Amniotic epithelial cell (primary cell): ENCODE measurements at places on chromosomes 16 and 17.

- DNase-seq = no peak
Measured at GRCh38 chr16:81036751-81037350, 1.2 kb downstream of the ATMIN start.

GRCh38 chr17:47246120-47246519 is 7.5 kb upstream of the ITGB3 start:
- no peak for DNase-seq

- DNase-seq = peak; percentile 60
Measured at GRCh38 chr17:66654106-66654740, 180.7 kb upstream of the CACNG5 start.

DNA sequence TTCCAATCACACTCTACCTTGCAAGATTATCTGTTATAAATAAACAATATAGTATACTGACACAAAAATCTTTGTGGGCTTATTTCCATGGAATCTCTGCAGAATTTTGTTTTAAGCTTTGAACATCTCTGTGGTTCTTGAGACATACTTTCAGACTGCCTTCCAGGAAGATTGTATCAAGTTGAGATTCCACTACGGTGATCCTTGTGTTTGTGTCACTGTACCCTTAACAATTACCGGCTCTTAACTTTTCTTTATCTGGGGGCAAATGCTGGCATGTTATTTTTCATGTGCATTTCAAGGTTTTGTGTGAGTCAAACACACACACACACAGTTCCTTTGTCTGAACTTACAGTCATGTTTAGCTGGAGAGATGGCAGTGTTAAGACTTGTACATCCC is 472.7 kb upstream of the HSBP1 start:
- DNase-seq = no peak

DNA sequence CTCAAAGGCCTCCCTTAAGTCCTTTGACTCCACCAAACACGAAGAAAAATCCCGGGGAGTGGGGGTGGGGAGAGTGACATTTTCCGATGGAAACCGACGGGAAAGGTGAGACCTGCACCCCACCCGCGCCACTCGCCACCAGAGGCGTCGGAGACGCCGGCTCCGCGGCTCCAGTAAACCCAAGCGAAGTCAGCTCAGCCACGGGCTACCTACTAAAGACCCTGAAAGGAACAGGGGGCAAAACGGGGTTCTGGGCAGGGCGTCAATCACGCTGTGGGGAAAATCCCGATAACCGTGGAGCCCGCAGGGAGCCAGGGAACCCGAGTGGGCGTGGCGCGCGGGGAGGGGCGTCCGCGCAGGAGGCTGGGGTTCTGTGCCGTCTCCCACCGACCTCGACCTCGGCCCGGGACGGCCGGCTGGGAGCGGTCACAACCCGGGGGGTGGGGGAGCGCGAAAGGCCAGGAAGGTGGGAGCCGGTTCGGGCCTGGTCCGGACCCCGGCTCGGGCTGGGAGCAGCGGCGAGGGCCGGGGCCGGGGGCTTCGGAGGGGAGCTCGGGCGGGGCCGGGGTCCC is 565 bp downstream of the WDR45B start:
- DNase-seq = no peak

- DNase-seq = no peak
Measured at GRCh38 chr16:46562979-46563378, 58.2 kb downstream of the SHCBP1 start.

DNA sequence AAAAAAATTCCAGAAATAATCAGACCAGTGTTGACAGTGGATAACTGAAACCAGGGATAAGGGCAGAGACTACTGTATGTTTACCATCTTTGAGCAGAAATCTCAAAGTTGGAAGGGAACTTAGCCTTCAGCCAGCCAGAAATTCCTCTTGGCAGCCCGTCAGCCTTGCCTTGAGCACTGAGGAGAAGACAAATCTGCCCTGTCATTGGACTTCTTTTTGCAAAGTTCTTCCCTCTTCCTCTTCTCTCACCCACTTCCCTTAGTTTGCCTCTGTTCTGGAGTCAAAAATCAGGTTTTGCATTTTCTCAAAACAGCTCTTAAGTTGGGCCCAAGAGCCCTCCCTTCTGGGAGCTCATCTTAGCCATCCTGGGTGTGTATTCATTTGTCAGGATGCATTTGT is 6.2 kb downstream of the TUFM start:
- no peak for DNase-seq

DNA sequence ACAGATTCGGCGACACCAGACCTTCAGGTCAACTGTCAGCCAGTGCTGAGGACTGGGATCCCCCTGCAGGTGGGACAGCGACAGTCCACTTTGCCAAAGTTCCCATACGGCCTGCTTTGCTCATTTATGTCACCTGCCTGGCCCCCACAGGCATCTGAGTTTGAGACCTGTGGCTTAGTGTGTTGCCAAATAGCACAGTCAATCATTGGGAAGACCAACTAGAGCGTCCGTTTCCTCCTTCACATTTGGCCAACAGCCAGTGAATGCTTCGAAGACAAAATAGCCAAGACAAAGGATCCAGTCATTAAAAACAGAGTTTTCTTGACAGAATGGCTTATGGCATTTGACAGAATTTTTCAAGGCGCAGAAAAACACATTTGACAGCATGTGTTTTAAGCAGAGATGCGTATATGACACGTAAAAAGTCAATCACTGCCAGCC is 113.8 kb downstream of the ABCC12 start:
- DNase-seq = no peak

GRCh38 chr16:48173889-48174288 is 18.1 kb upstream of the ABCC12 start:
- no peak for DNase-seq

GRCh38 chr17:36947922-36948716 is 635 bp upstream of the AATF start:
- DNase-seq = no peak

DNA sequence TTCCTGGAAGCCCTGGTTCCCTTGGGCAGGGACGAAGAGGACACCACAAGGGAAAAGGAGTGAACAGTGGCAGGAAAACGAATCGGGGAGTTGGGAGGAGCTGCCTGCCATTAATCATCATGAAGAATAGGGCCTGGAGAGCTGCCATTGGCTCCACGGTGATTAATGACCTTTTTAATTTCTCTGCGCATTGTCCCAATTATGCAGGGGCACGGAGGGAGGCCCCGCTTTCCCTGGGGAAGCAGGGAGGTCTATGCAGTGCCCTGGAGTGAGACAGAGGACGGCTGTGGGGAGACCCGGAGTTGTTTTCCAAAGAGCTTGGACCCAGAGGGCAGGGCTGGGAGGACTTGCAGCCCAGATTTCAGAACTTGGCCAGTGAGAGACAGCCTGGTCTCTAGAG is 338.9 kb upstream of the C16orf82 start:
- DNase-seq = no peak

GRCh38 chr17:72754513-72754912 is 338.0 kb downstream of the SLC39A11 start:
- DNase-seq = no peak

- no peak for DNase-seq
Measured at GRCh38 chr17:40564195-40564882, 933 bp downstream of the CCR7 start.

GRCh38 chr17:28388106-28388505 is 16.6 kb downstream of the SARM1 start:
- DNase-seq = no peak

DNA sequence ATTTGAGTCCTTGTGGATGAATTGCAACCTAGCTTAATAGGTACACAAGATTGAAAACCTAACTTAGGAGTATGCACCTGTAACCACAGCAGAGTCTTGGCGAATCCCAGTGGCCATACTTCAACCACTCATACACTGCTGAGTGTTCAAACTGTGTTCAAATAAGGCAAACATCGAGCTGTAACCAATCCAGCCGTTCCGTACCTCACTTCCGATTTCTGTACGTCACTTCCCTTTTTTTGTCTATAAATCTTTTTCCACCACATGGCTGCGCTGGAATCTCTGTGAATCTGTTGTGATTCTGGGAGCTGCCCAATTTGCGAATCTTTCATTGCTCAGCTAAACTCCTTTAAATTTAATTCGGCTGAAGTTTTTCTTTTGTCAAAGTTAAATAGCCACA is 190.6 kb downstream of the MAF start:
- DNase-seq = no peak

DNA sequence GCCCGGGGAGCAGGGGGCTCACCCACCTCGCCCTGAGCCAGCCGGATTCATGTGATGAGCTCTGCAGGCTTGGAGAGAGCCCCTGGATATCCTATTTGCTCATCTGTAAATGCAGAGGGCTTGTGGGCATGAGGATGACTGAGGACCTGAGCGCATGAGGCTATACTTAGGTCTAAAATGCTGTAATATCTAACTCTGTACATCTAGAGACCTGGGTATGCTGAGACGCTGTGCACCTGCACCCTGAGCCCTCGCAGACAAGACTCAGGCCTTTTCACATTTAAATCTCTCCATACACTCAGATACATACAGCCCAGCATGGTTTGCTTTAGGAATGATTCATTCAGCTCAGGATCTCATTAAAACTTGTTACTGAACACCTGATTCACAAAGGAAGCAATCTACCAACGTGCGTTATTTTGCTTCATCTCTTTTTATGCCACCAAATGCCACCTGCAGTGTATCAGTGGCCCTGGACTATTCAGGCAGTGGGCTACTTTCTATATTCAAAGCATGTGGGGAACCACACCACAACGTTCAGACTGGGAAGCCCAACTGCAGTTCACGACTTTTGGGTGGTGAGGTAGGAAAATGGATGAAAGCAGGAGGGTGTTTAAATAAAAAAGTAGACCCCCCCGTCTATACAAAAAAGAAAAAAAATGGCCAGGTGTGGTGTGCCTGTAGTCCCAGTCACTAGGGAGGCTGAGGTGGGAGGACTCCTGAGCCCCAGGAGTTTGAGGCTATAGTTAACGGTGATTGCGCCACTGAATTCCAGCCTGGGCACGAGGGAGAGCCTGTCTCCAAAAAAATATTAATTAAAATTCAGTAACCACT is 12.0 kb downstream of the USP7 start:
- no peak for DNase-seq

DNA sequence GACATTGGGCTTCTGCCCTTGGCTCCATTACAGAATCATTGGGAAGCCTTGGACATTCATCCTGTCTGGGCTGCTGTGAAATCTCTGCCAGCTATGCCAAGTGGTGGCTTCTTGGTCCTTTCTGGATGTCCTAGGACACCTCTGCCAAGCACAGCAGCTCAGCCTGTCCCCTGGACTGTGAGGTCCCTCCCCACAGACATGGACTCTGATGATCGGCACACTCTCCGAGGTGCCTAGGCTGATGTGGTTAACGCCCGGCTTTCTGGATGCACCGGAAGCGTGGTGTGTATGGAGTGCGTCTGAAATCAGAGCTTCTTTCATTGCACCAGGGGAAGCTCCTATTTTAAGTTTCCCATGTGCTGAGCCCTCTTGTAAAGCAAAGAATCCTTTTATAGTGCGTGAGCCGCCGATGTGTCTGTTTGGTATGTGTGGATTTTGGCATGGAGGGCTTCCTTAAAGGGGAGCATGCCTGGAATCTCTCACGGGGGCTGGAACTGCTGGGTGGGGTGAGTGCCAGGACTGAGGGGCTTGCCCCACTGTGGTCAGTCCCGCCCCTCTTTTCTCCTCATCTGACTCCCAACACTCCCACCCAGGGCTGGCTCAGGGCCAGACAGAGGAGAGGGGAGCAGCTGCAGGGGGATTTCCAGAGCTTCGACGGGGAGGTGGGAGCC is 7.0 kb upstream of the ARHGAP23 start:
- no peak for DNase-seq

- DNase-seq = peak; percentile 89
Measured at GRCh38 chr17:59762049-59762823, 54.8 kb downstream of the VMP1 start.

DNA sequence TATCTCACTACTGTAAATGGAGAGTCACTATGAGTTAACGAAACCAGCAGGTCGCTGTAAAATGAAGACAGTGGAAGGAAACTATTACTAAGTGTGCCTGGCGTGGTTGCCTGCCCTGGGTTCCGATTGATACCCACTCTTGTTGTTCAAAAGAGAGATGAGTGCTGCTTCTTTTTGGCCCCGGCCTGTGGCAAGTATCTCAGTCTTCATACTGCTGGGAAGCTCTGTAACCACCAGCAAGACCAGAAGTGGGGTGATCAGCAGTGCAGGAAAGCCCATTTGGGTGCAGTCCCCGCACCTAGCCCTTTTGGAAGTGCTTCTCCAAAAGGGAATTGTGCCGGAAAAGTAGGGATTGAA is 104.5 kb downstream of the SNX29 start:
- DNase-seq = no peak

GRCh38 chr17:9090641-9091096 is 69.4 kb downstream of the NTN1 start:
- no peak for DNase-seq

DNA sequence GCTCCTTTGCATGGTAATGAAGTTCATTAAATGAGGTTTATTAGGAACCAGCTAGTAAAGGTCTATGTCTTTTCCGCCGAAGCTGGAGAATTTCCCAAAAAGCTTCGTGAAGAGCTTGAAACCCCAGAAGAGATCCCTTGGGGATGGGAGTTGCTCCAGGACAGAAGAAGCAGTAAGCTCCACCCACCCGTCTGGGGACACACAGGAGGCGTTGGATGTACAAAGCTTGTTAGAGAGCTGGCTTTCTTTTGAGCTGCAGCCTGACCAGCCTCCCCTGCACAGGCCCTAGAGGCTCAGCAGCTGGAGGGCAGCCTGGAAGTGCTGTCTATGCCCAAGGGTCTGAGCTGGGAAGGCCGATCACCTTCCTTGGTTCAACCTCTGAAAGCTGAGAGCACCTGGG is 147.4 kb upstream of the SDK2 start:
- no peak for DNase-seq

DNA sequence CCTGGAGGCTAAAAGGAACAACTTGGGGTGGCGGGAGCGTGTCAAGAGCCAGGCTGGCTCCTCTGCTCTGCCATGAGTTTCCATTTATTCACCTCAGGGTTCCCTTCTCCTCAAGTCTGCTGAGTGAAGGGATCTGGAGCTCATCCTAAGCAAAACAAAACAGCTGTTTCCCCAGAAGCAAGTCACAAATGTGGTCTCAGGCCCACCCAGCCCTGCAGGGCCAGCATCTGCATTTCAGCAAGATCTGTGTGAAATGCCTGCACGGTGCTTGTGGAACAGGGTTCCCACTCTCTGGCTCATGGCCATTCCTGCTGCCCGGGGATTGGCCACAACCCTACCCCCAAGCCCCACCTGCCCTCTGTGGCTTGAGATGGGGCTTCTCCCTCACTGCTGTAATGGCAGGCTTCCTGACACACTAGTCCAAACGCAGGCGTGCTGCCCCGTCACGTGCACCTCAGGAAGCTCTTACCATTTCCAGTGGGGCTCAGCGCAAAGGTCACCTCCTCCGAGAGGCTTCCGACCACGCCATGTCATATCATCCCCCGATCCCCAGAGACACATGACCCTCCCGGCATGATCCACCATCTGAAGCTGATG is 2.3 kb downstream of the SLC38A8 start:
- DNase-seq = no peak
